ENCODE measurements at places on chromosomes 1 and 21.

DNA sequence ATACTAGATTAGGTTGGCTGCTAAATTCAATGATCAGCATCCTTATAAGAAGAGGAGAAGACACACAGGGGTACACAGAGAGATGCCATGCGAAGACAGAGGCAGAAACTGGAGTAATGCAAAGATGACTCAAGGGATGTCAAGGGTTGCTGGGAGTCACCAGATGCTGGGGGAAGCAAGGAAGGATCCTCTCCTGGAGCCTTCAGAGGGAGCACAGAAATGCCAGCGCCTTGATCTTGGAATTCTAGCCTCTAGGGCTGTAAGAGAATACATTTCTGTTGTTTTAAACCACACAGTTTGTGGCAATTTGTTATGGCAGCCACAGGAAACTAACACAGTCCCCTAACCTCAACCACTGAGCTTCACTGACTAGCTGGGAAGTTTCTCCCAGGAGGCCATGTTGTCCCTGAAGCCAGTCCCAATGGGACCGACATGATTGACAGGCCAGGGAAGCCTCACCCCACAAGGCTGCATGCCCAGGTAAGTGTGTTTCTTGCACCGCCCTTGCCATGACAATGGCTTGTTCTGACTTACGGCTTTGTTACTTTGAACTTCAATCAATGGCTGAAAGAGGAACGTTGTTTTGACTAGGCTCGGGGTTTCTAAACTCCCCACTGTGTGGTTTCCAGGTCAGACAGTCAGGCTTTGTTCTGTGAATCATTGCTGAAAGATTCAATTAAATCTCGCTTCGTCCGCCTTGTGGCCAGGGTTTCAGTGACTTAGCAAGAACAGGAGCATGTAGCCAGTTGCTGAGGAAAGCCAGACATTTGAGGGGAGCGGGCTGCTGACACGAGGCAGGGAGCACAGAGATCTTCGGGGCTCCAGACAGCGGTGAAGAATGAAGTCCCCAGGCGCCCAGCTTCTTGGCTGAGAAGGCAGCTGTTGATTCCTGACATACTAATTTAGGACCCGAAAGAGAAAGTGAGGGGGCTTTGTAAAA, 62.3 kb downstream of the RUNX1 start:
- DNase-seq: peak; percentile 42

- DNase-seq: no peak
Measured at GRCh38 chr1:47188791-47189785, 748 bp downstream of the PDZK1IP1 start.

DNA sequence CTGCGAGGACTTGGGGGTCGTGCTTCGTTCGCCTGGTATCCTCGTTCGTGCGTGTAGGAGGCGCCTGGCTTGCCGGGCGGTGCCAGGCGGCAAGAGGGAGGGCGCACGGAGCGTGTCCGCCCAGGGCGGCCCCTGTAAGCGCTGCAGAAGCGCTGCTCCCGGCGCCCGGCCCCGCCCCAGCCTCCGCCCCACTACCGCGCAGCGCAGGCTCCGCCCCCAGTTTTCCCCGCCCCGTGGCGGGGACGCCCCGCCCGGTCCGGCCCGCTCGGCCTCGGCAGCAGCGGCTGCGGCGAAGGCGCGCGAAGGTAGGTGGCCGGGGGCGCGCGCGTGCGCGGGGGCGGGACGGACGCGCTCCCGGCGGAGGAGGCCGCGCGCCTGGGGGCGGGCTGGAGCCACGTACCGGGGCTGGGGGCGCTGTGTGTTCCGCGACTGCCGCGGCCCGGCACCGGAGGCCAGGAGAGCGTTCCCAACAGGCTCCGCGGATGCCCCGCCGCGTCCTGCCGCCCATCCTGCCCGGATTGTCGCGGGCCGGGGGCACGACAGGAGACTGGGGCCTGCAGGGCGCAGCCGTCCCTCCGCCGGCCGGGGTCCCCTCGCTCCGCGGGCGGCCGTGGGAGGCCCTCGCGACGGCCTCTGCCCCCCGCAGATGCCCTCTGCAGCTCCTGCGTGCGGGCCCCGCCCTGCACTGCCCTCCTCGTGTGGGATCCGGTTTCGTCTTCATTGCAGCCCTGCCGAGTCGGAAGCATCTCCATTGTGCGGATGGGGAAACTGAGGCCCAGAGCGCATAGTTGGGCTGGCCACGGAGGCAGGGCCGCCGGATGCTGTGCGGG, 7.7 kb upstream of the CROCC start:
- DNase-seq: peak; percentile 85

- DNase-seq: no peak
Measured at GRCh38 chr1:191575746-191576145, 582.5 kb upstream of the RGS18 start.

DNA sequence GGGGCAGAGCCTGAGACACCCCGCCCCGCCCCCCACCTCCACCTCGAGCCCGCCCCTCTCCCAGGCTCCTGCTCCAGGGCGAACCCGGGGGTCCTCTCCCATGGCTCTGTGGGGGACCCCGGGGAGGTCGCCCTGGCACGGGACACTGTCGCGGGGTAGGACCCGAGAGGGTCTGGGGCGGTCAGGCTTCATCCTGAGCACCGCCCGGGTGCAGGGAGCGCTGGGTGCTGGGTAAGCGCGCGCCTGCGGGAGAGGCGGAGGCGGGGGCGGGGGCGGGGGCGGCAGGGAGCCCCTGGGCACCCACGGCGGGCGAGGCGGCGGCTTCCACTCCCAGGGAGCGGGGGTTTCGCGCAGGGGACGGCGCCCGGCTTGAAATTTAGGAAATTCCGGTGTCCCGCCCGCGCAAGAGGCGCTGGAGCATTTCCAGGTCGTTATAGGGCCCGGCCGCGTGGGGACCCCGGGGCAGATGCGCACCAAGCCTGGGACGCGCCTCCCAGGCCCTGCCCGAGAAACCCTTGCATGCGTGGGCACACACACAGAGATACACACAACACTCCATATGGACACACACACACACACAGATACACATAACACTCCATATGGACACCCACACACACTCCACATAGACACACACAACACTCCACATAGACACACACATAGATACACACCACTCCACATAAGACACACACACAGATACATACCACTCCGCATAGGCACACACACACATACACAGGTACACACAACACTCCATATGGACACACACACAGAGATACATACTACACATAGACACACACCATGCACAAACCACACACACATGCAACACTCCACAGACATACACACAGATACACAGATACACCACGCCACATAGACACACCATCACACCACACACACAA, 48.7 kb upstream of the SLC19A1 start:
- DNase-seq: no peak

- DNase-seq: no peak
Measured at GRCh38 chr1:228305721-228306152, 97.9 kb downstream of the OBSCN start.

GRCh38 chr1:155514582-155515187, 47.9 kb downstream of the ASH1L start:
- DNase-seq: no peak

GRCh38 chr1:94590203-94591137, 48.9 kb upstream of the F3 start:
- DNase-seq: no peak

GRCh38 chr1:203888807-203889251, 27.4 kb downstream of the SNRPE start:
- no peak for DNase-seq

GRCh38 chr1:226883630-226884029, 13.2 kb downstream of the PSEN2 start:
- DNase-seq: no peak

DNA sequence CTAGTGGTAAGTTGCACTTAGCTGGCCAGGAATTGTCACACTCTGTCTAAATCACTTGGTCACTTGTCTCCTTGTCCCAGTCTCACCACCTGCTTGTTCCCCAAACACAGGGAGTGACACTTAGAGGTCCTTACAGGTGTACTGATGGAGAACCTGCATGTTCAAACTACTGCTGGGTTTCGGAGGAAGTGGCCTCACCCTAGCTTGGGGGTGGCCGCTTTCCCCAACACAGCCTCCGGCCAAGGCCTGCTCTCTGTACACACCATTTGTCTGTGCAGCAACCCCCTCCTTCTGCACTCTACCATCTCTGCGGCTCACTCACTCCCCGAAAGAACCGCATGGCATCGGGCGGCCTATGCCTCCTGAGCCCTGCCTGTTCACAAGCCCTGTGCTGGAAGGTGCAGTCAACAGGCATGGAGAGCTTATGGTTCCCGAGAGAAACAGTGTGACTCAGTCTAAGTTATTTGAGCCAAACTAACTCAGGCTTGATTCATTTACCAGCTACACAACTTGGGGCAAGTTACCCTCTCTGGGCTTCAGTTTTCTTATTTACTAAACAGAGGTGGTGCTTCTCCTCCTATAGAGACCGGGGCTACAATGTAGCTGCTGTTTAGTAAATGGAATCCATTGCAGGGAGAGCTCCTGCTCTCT, 10.5 kb upstream of the SPRR4 start:
- DNase-seq: no peak

GRCh38 chr1:245126530-245126929, 28.3 kb upstream of the KIF26B start:
- no peak for DNase-seq

GRCh38 chr1:178004926-178005391, 35.1 kb upstream of the SEC16B start:
- no peak for DNase-seq

DNA sequence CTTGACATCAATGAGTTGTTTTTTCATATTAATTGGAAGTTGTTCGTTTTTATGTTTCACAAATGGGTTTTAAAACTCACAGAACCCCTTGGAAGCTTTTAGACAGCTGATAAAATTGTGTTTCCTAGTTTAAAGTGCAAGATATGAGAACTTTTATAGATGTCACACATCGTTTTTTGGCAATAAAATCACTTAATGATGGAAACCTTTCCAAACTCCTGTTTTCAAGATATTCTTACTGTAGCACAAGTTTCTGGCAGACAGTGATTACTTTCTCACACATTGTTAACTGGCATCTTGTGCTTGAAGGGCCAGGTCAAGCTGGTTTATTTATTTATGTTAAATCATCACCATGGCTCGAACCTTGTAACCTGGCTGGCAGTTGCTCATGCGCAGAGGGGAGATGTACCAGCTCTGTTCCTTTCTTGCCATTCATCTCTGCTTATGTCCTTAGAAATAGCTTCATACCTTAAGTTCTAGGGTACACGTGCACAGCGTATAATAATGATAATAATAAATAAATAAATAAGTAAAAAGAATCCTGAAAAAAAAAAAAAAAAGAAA, 10.2 kb upstream of the RCAN1 start:
- DNase-seq: no peak

- DNase-seq: no peak
Measured at GRCh38 chr1:9281908-9282695, 10.6 kb upstream of the SPSB1 start.

DNA sequence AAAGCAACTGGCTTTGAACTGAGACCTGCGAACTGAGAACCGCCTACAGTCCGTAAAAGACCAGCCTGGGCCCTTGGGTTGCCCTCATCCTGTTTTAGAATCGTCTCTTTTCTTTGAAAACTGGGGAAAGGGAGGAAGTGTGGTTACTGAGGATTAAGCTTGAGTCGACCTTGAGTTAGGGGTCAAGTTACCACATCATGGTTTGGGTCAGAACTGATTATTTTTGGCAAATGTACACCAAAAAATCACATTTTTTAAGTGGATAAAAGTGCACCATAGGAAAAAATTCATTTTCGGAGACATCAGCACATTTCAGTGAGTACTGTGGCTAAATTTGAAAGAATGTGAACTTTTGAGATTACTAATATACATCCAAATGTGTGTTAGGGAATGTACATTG, 76.9 kb upstream of the KAZN start:
- DNase-seq: no peak

DNA sequence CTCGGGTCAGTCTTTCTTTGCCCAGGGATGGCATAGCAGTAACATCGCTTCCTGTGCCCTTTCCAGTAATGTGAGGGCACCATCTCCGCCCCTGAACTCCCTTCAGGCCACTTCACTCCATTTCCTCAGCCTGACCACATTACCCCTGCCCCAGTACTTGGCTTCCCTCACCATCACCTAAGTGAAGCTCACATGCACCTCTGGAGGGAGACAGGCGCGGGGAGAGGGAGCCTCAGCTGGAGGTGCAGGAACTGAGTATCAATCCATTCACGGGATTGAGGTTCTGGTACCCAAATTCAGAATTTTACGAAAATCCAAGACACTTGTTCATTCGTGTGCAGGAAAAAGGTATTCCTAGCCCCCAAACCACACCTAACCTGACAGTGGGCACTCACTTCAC, 540.4 kb downstream of the KIF26B start:
- DNase-seq: no peak

DNA sequence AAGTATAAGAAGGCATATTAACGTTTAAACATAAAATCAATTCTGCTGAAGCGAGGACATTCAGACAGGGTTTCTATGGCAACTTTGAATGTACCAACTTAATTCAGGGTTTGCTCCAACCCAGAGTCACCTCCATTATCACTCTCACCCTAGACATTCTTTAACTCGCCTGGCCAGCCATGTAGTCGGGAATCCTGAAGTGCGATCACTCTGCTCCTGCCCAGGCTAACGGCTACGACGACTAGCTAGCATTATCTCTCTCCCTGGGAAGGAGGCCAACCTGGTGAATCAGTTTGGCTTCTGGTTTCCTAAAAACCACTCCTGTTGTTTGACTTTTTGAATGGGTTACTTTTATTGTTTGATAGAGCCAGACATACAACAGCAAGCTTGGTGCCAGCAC, 38.9 kb upstream of the ZBTB18 start:
- no peak for DNase-seq

- no peak for DNase-seq
Measured at GRCh38 chr1:3001471-3002348, 19.6 kb upstream of the ACTRT2 start.

DNA sequence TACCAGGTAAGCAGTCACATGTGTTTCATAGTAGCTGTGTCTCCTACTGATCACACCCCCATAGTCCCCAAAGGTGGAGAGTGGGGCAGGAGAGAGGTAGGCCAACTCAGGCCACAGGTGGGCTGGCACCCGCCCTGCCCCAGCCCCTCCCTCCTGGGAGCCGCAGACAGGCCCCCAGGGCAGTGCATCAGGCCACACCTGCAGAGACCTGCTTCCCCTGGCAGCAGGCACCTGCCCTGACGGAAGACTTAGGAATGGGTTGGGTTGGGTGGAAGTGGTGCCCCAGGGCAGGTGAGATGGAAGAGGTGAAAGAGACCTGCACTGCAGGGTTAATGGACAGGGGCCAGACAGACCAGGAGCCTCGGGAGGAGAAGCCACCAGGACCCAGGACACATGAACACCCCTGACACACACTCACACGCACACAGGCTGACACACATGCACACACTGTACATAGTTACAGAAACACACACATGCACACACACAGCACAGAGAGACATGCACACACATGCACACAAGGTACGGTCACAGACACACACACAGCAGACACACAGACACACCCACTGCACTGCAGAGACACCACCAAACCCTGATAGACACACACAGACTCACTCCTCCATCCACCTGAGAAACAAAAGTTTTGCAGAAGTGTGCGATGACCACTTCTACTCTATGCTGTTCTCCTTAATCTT, 1.7 kb upstream of the COL18A1 start:
- DNase-seq: no peak

DNA sequence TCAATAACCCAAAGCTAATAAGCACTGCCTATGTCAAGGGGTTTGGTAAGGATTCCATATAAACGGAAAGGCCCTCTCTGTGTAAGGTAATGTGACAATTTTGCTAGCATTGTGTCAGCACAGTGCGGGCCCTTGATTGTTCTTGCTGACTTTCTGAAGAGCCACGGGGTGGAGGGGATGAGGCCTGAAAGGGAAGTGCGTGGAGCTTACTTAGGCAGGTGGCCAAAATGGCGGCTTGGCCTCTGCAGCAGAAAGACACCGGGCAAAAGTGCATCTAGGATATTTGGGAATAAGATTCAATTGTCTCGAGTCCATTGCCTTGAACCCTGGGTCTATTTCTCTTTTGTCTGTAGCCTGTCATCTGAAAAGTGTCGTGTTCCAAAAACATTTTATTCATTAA, 114.3 kb downstream of the TGFB2 start:
- DNase-seq: no peak

GRCh38 chr1:234716908-234717375, 107.0 kb upstream of the IRF2BP2 start:
- DNase-seq: no peak

All from stimulated activated CD8-positive, alpha-beta memory T cell treated with anti-CD3 and anti-CD28 coated beads, Interleukin-4, amount 100 ng/mL, for 1 hour (primary cell).